ENCODE measurements at places on chromosomes 2 and 18.

GRCh38 chr18:56161566-56162260 is 476.7 kb downstream of the TXNL1 start:
- no peak for DNase-seq

GRCh38 chr2:70111752-70112591 is 24.7 kb downstream of the PCBP1 start:
- DNase-seq, result peak; percentile 70

- DNase-seq, result peak; percentile 22
Observed at GRCh38 chr2:232368311-232368731, 10.2 kb upstream of the ALPP start.

GRCh38 chr2:10478916-10479315 is 30.8 kb upstream of the ODC1 start:
- DNase-seq, result no peak

GRCh38 chr2:102789349-102790090 is 27.7 kb downstream of the TMEM182 start:
- no peak for DNase-seq

- DNase-seq, result no peak
Observed at GRCh38 chr18:77632758-77633157, 383.1 kb downstream of the GALR1 start.

DNA sequence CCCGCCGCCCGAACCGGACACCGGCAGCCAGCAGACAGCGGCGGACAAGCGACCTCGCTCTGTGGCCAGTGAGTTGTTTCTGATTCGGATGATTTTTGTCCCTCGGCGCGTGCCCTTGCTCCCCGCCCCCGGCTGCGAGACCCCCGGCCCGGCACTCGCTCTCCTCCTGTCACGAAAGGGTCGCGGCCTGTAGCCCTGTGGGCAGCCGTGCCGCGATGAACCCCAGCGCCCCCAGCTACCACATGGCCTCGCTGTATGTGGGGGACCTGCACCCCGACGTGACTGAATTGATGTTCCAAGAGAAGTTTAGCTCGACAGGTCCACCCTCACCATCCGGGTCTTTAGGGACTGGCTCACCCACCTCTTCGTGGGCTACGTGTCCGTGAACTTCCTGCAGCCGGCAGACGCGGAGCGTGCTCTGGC is 1257.5 kb upstream of the ACVR2A start:
- no peak for DNase-seq

DNA sequence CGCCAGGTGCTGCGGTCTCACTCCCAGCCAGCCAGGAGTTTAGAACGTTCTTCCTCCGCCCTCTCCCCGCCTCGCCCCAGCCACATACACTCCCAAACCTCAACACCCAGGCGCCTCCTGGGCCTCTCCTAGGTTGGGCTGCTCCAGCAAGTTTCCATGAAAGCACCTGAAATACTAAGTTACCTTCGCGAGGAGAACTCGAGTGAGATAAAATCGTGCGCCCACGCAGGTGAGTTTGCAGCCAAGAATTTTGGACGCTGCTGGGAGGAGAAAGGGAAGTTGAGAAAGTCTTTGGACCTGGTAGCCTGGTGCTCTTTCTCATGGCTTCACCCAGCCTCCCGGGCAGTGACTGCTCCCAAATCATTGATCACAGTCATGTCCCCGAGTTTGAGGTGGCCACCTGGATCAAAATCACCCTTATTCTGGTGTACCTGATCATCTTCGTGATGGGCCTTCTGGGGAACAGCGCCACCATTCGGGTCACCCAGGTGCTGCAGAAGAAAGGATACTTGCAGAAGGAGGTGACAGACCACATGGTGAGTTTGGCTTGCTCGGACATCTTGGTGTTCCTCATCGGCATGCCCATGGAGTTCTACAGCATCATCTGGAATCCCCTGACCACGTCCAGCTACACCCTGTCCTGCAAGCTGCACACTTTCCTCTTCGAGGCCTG is at the start of gene GPR39:
Gene GPR39 (plus strand): TSS at position 83 of the 673 bp plus-strand sequence.
- no peak for DNase-seq

GRCh38 chr2:113220970-113221708 is 47.4 kb downstream of the PSD4 start:
- peak; percentile 34 for DNase-seq

DNA sequence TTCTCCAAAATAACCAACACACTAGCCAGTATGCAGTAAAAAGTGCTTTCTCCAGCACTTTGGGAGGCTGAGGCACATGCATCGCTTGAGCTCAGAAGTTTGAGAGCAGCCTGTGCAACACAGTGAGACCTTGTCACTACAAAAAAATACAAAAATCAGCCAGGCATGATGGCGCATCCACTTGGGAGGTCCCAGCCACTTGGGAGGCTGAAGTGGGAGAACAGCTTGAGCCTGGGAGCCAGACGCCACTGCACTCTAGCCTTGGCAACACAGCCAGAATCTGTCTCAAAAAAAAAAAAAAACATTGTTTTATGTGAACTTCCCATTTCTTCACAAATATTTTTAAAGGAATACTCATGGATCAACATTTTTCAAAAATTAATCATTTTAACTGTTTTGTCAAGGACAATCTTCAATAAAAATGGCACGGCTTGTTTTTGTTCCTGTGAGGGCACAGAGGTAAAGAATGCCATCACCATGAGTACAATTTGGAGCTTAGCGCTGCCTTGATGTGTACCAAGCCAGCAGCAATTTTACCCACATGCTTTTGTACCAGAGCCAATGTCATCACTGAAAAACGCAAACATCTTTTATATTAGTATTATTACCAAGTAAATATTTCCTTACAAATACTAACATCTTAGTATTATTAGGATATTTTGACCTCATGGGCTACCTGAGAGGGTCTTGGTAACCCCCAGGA is 26.7 kb downstream of the RAB1A start:
- DNase-seq, result no peak

- DNase-seq, result peak; percentile 31
Observed at GRCh38 chr2:176085861-176086771, 2.4 kb upstream of the EVX2 start.

DNA sequence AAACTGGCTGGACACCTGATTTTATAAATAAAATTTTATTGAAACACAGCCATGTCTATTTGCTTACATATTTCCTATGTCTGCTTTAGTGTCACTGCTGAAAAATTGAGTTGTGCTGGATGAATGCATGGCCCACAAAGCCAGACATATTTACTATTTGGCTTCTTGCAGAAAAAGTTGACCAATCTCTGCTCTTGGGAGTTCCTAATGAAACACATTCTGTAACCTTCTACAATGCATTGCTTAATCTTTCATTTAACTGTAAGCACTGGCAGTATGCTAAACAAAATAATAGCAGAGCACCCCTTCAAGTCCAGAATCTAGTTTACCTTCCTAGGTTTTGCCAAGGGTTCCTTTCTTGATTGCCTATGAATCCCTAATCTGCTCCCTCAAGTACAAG is 17.7 kb upstream of the SERPINB7 start:
- DNase-seq, result no peak

- DNase-seq, result no peak
Observed at GRCh38 chr2:231965102-231965501, 3.6 kb downstream of the DIS3L2 start.

DNA sequence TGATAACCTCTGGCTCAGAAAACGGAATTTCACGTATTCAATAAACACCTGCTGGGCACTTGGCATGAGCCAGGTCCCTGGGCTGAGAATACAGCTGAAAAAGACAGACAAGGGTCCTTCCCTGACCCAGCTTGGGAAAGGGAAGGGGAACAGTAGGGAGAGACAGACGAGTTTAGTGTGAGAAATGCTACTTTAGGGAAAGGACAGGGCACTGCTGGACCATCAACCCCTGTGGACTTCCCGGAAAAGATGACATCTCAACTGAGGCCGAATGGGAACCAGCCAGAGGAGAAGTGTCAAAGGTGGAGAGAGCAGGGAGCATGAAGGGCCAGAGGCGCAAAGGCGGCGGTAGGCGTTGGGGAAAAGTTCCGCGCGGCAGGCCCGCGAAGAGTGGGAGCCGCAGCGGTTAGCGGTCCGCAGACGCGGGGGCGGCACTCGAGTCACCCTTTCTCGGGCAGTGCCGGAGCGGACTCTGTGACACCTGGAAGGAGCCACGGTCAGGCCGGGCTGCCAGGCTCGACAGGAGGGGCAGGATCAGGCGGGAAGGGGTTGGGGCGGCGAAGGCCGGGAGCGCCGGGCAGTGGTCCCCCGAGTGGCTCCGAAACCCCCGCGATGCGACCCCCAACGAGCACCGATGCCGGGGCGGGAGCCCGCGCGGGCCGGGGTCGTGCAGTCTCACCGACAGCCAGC is 519 bp downstream of the TEX261 start:
- peak; percentile 10 for DNase-seq

- DNase-seq, result peak; percentile 68
Observed at GRCh38 chr18:59917422-59917821, 17.6 kb downstream of the PMAIP1 start.

DNA sequence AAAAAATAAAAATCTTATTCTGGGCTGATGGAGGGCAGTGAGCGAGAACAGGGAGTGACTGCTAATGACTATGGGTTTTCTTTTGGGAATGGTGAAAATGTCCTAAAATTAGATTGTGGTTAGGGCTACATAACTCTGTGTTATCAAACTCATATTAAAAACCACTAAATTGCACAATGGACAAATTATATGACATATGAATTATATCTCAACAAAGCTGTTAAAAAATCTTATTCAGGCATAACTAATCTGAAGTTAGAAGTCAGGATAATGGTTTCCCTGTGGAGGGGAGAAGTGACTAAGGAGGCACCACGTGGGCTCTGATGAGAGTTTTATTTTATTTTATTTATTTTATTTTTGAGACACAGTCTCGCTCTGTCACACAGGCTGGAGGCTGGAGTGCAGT is 32.1 kb upstream of the DPP4 start:
- peak; percentile 44 for DNase-seq

DNA sequence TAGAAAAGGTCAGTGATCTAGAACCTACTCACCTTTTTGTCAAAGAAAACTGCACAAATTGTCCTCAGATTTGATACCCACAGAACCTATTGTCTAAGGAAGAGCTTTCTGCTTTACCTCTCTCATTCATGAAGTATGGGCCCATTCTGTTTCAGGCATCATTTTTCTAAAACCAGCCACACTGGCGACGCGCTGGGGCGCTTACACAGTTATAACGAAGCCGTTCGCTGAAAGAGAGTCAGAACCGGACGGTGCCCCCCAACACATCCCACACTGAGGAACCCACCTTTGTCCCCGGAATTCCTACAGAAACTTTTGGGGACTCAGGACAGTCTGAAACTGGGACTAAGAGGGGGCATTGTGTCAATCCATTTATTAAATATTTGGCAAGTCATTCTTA is 206.3 kb upstream of the HAAO start:
- no peak for DNase-seq

DNA sequence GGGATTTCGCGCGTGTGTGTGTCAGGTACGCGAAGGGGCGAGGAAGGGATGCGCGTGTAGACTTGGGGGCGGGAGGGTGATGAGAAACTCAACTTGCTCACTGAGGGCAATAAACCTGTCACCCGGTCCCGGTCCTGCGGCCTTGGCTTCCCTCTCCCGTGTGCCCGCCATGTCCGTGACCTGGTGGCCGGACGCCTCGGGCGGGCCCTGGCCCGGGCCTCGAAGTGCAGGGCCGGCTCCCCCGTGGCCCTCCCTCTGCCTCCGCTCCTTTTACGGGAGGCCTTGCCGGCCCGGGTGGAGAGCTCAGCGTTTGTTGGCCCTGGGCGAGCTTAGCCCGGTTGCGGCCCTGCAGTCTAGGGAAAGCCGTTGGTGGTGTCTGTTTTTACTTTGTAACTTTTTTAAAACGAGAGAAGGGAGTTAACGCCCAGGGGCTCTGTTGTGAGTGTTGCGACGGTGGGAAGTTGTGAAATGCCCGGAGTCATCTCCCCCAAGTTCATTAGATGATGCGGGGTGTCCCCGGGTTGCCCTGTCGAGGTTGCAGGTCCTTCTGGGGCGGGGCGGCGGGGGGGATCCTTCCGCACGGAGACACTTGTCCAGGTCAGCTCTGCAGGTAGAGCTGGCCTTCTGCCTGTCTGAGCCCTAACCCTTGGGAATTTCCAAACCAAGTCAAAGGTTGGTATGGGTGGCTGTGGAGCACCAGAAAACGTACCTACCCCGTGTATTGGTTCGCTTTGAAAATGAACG is 883 bp downstream of the SMCHD1 start:
- DNase-seq, result peak; percentile 43

DNA sequence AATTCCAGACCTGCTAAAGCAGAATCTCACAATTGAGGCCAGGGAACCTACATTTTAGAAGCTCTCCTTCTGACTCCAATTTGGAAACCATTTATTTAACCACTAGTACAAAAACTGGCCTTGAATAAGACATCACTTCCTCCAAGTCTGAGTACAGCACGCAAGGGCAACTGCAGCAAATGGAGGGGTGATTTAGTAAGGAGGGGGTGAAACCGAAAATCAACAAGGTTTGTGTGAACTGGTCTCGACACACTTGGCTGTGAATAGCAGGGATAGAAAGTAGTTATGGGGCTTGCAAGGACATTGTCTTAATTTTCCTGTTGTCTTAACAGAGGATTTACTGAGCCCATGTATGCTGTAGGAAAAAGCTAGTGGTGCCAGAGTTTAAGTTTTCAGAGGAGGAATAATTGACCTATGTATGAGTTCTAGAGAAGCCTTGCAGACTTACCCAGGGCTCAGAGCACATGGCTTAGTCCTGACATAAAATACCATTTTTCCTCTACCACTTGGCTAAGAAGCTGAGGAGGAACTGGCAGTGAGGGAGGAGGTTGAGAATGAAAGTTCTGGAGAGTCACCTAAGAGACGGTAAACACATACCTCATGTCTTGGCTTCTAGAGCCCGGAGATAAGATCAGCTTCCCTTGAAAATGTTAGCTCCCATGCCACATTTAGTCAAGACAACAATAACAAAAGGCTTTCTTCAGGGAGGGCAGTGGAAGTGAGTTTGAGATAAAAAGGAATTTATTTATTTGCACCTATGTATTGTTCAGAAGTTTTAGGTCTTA is 114.8 kb downstream of the SMAD2 start:
- DNase-seq, result no peak

DNA sequence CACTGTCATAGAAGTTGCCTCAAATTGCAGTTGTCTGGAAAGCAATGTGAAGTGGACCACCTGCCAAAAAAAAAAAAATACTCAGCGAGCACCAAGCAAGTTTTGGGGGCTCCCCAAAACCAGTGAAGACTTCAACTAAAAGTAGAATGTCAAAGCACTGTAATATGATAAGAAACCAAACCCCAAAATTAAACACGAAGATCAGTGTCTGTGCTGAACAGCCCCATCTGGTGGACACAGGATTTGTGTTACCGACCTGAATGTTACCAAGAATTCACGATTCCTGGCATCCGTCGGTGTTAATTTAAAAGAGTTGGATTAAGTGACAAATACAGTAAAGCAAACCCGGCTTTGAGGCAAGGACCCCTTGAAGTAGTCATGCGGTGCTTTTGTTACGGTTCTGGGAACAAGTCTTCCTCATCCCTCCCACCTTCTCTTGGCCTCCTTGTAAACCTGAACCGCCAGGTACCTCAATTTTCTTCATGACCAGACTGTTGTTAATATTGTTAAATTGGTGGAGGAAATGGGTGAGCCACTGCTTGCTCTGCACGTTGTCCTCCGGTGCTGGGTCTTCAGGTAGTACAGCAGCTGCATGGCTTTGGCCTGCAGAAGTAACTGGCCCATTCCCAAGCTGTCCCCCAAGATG is 31.3 kb upstream of the SSB start:
- peak; percentile 51 for DNase-seq

- DNase-seq, result peak; percentile 5
Observed at GRCh38 chr2:142944264-142944663, 66.8 kb downstream of the KYNU start.

- DNase-seq, result no peak
Observed at GRCh38 chr18:34385311-34385710, 160.6 kb upstream of the NOL4 start.
